NCI-H1930 (cell line): ENCODE measurements at places on chromosomes 4 and X.
A peak's percentile ranks its signal among the peaks of the same experiment; 100 is the strongest.

DNA sequence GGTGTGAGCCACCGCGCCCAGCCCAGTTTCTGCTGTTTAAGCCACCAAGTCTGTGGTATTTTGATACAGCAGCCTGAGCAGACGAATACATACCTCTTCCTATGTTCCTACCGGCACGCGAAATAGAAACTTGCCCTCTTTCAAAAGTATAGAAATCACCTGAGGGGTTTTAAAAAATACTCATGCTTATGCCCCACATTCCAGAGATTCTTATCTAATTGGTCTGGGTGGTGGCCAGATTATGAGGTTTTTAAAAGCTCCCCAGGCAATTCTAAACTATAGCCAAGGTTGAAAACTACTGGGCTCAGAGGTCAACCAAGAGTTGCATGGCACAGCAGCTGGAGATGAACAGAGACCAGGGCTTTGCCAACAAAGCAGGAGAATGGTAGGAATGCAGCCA, 24.9 kb upstream of the HUWE1 start:
- no peak for DNase-seq

DNA sequence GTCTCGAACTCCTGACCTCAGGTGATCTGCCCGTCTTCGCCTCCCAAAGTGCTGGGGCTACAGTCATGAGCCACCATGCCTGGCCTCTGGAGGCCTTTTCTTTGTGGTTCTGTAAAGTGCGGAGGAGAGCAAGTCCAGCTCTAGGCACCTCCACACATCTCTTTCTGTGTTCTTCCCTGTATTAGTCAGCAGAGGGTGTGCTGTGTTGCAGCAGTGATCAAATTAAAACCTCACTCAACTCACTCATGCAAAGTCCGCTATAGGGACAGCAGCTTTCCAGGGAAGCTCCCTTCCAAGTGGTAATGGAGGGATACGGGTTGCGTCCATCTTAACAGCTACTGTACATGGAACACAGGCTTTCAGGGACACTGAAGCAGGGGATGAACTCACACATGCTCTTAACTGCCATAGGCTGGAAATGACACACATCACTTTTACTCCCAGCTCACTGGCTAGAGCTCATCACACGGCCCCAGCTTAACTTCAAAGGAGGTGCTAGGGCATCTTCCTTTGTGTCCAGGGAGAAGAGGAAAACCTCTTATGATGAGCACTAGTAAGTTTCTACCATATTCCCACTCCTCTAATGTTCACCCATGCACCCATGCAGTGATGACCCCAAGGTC, 36.0 kb upstream of the CCNG2 start:
- DNase-seq = no peak

DNA sequence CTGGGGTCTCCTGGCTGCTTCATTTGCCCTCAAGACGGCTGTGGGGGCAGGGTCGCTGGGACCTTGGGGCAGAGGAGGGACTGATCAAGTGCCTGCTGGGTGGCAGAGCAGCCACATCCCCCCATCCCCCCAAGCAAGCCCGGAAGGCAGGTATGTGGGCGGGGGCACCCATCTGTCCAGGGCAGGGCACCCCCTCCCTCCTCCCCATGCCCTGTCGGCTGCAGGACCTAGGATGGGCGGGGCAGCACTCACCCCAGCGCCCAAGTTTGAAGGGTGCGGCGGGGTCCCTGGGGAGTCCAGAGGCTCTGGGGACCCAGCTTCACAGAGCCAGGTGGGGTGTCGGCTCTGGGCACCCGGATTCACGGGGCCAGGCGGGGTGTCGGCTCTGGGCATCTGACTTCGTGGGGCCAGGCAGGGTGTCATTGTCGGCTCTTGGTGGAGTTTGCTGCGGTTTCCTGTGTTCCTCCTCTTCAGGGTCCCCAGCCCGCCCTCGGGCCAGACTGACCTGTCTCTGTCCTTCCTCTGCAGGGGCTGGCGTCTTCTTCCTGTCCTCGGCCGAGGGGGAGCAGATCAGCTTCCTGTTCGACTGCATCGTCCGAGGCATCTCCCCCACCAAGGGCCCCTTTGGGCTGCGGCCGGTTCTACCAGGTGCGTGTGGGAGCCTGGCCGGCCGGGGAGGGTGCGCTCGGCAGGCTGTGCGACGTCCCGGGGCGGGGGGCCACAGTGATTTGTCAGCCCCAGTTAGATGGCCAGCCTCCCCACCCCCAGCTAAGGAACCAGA, 22.1 kb downstream of the DOK7 start:
- no peak for DNase-seq

DNA sequence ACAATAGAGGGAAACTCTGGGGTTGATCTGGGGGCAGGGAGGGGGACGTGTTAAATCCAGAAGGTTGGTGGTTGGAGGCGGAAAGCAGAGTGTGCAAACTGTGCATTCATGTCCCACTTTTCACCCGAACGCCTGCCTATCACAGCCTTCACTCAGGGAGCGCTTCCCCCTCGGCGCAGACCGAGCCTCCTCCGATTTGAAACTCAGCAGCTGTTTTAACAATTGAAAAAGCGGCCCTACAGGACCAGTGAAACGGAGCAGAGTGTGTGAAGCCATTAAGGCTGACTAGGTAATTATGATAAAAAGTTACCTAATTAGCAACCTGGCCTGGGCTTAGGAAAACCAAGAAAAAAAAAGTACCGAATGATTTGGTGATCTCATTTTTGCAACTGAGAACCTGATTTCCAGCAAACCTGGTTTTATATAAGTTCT, 685 bp upstream of the NDNF start:
- DNase-seq = no peak

DNA sequence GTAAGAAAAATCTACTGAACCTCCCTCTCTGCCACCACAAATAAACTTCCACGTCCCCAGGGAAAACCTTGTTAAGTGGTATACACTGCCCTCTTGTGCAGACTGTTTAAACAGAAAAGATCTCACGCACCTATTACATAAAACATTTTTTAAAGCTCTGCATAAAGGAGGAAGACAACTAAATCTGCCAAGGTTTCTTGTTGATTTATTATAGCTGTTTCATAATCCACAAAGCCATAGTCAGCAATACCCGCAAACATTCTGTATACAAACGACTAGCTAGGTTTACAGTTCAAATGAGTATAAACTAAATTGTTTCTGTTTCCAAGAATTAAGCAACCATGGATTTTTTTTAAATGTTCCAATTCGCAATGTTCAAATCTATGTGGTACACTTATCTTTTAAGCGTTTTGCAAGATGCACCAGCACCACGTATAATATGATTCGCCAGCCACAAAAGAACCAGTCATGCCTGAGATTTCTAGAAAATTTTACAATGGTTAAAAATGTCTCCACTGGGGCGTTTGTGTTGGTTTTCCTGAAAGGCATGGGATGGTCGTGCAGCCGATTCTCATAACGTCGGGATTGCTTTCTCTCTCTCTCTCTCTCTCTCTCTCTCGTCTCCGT, 164.6 kb downstream of the PRKX start:
- peak; percentile 37 for DNase-seq

GRCh38 chrX:39174772-39175417, 373.6 kb downstream of the MID1IP1 start:
- DNase-seq = no peak

DNA sequence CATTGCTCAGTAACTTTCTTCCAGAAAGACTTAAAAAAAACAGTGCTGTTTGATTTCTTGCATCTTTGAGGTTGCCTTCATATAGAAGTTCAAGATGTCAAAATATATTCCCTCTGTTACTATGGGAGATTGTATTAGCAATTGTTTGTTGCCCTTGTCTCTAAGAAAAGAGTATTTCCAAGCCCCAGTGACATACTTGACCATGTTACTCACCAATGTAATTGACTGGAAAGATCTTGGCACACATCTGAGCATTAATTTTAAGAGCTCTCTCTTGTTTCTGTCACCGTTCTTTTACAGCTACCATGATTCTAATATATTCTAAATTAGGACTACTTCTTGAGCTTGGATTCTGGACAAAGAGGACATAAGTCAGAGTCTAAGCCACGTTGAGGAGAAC, 902.7 kb upstream of the EPHA5 start:
- DNase-seq = no peak

- no peak for DNase-seq
Observed at GRCh38 chr4:148396986-148397673, 45.1 kb downstream of the NR3C2 start.

GRCh38 chr4:174757736-174758135, 71.3 kb downstream of the GLRA3 start:
- DNase-seq = no peak

- DNase-seq = no peak
Observed at GRCh38 chrX:132750331-132751062, 207.9 kb downstream of the HS6ST2 start.

- DNase-seq = no peak
Observed at GRCh38 chr4:185998791-185999190, 70.2 kb upstream of the TLR3 start.

DNA sequence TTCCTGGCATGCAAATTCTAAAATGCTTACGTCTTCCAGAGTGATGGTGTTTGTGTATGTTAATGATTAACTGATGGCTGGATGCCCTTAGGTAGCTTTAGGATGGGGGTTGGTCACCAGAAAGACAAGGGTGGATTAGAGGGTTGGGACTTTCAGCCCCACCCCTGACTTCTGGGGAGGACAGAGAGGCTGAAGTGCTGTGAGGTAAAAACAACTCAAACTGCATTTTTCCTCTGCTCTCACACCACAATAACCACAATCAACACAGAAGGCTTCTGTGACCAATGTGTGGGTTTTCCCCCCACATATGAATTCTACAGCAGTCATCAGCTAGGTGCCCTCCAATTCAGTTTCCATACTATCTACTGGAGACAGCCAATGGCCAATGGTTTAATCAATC, 18.7 kb upstream of the DDIT4L start:
- DNase-seq = no peak

DNA sequence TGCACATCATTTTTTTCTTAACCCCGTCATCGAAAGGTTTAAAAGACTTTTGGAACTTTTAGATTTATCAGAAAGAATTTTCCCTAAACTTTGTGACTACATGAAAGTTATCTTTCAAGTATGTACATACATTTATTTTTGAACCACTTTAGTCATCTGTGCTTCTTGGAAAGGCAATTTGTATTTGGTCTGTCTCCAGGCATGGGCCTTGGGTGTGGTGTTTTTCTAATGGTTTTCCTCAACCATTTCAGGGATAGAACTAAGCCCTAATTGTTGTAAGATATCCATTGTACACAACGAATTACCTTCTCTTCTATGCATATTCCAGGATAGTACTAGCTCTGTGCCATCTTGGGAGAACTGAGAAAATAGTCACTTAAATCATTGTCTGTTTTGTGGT, 191.5 kb upstream of the RPL34 start:
- DNase-seq = no peak

DNA sequence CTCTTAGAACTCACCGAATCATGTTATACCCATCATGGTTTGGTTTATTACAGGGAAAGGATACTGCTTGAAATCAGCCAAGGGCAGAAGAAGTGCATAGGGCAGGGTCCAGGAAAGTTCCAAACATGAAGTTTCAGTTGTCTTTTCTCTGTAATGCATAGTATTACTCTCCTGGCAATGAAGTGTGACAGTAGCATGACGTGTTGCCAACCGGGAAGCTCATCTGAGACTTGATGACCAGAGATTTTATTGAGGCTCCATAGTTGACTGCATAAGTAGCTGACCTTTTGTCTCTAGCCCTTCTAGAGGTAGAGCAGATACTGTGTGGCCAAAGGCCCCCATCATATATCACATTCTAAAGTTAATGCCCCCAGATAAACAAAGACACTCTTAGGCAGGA, 72.1 kb downstream of the BEND4 start:
- DNase-seq = no peak

DNA sequence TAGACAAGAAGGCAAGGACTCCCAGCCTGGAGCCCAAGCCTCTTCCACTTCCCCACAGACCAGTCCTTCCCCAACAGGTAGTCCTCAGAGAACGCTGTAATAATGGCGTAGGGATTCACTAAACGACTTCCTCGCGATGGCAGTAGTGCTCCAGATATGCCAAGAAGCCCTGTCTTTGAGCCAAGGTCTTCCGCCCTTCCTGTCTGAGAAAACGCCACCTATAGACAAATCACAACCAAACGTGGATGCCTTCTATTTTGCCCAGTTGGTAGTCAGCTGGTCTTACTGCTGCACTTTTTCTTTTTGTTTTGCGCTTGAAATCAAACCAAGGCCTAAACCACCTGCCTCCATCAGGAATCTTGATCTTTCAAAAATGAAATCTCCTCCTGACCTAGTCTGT, 203.3 kb downstream of the OR13H1 start:
- peak; percentile 87 for DNase-seq

DNA sequence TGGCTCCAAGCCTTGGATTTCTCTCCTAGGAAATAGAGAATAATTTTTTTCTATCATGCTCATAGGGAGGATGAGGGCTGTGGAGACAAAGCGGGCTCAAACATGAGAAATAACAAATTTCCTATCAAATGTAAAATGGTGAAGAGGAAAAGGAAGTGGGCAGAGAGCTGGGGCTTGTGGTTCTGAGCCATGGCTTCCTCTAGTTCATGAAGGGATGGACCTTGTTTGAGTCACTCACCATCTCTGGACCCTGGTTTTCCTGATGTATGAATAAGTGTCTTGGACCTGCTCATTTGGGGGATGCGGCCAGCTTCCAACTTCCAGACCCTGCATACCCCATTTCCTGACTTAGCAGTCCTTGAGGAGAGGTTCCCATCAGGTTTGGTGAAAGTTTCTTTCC, 63.0 kb downstream of the MSX1 start:
- DNase-seq = no peak

GRCh38 chr4:8917868-8918783, 46.5 kb upstream of the HMX1 start:
- DNase-seq = peak; percentile 42

GRCh38 chrX:40570346-40571093, 10.2 kb upstream of the ATP6AP2 start:
- no peak for DNase-seq
